GM12892 (cell line): ENCODE measurements at places on chromosomes 2 and 18.

DNA sequence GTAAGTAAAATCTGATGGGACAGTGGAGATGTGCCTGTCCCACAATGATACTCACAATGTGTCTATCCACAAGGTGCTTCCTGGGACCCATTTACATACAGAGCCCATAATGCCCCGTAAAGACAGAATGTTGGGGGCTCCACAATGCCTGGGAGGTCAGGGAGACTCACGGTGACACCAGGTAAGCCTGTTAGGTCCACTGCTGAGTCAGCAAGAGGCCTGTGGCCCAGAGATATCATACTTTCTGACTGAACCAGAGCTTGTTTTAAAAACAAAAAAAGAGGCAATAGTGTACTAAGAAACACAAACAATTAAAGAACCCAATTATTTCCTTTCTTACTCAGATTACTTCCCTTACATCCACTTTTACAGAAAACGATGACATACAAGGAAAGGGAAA, 771.1 kb upstream of the ID2 start:
- DNase-seq: no peak

- no peak for DNase-seq
These were observed 16.6 kb upstream of the NPAS2 start for GRCh38 chr2:100803334-100803733.

DNA sequence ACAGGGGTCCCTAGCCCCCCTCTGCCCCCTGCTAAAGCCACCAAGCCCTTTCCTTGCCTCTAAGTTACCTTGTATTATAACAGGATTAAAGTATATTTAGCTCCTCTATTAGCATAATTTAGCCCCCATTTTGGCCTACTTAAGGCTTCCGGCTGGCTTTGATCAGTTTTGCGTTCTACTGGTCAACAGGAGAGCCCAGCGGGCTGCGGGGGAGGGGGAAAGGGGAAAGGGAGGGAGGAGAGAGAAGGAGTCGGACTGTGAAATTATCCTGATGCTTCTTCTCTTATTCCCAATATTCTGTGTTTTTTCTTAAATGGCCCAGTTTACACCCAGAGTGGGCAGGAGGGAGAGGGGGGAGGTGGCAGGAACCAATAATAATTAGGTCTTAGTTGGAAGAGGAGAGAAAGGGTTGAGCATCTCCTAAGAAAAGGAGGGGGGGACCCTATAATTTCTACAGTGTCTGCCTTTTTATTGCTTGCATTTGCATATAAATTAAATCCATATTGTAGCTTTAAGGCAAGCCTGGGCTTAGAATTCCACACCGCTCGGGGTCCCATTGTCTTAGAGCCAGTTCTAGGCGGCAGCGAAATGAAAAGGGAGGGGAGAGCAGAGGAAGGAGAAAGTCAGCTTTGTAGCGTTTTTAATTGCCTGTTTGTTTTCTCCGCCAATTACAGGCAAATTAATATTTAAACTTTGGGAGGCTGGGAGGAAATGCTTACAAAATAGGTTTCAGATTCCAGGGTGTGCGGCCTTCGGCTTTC, 39.6 kb downstream of the EN1 start:
- no peak for DNase-seq

DNA sequence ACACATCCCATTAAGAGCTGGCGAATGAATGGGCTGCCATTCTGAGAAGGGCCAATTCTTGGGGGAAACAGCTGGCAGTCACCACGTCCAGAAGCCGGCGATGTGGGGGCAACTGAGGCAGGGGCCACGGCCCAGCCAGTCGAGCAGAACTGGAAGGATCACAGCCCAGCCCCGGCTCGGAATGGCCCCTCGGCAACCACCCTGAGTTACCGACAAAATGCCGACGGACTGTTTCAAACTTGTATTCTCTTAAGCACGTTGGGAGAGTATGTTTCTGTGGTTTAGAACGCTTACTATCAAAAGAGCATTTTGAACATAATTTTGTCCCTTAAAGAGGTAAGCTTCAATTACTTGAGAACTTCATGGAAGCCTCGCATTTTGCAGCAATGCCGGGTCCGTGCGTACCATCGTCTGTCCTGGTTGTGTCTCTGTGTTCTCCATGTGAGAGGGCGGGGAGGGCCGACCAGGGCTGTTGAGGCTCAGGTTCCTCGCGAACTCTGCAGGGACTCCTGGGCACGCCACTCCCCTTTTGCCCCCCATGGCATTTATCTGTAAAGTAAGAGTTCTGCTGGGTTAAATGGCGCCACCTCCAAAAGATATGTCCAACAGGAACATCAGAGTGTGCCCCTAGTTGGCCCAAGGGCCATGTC, 155.9 kb downstream of the TWIST2 start:
- DNase-seq: no peak

DNA sequence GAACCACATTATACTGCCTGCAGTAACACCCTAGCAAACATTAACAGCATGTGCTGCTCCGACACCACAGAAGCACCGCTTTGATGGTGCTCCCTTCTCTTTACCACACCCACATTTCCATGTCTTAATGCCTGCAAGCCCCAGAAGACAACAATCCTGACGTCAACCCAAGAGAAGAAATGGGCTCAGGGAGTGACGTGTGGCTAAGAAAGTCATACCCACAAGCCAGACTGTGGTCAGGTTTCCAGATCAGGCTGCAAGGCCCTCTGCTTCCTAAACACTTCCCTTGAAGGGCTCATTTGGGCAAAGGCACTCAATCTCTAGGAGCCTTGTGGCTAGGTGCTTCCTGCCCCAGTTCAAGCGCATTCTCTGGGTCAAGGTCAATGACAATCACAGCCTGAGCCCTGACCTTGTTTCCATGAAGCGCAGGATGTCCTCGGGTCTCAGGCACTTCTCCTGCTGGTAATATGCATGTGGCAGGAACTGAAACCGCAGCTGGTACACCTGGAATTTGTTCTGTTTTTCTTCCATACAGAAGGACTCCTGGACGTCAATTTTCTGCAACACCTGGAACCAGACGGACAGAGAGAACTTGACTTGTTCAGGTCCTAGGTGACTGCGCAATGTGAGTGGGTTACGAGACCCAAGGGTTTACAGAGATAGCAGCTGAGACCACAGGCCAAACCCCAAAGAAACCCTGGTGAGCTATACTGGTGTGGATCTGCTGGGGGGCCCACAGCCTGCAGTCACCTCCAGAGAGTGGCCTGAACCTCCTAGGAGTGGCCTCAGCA, 67.2 kb downstream of the POLR1A start:
- DNase-seq: no peak

DNA sequence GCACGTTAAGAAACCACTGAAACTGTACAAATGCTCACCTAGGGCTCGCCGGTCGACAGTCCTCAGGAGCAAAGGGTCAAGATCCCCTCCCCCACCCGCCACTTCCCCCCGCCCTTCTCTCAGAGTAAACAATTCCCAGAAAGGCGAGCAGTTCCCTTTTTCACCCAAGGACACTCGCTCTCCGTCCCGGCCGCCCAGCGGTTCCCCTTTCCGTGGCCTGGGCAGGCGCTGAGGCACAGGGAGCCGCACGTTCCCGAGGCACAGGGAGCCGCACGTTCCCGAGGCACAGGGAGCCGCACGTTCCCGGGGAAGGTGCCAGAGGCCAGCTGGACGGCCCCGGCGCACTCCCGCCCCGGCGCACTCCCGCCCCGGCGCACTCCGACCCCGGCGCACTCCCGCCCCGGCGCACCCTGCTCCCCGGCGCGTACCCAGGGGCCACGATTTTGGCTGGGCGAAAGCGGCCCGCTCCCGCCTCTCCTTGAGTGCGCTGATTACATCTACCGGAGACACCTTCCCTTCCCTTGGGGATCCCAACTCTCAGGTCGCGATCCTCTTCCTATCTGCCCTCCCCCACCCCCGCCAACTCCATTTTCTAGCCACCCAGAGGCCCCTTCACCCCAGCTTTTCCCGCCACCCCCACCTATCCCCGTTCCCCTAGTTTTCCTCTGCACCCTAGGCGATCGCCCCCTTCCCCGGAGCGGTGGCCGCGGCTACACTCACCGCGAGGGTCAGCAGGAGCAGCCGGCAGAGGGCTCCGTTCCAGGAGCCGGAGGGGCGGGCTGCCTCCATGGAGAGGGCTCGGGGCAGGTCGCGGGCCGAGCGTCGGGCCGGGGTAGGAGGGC, 817 bp downstream of the DSC2 start:
- DNase-seq: no peak

DNA sequence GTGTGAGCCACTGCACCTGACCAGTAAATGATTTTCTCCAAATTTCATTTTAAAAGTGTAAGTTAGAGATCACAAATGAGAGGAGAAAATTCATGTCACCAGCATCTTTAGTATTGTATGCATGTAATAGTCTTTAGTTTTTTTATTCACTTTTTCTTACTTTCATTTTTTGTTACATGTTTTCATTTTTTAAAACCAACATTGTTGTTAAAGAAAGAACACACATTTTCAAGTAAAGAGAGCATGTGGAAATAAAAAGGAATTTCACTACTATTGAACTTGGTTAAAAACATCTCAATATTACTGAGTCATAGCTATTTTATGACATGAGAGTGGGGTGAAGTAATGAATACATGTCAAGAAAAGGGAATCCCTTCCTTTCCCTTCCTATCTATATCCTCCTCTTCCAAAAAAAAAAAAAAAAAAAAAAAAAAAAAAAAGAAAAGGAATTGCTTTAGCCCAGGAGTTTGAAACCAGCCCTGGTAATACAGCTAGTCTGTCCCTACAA, 29.1 kb upstream of the PMAIP1 start:
- no peak for DNase-seq

DNA sequence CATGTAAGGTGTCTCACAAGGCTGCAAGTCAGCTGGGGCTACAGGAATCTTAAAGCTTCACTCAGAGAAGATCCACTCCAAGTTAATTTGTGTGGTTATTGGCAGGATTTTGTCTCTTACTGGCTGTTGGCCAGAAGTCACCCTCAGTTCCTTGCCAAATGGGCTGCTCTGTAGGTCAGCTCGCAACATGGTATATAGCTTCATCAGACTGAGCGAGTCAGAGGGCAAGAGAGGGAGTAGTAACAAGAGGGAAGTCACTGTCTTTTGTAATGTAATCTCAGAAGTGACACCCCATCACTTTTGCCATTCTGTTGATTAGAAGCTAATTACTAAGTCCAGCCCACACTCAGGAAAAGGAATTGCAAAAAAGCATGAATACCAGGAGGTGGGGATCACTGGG, 119.5 kb downstream of the LRRTM1 start:
- no peak for DNase-seq

DNA sequence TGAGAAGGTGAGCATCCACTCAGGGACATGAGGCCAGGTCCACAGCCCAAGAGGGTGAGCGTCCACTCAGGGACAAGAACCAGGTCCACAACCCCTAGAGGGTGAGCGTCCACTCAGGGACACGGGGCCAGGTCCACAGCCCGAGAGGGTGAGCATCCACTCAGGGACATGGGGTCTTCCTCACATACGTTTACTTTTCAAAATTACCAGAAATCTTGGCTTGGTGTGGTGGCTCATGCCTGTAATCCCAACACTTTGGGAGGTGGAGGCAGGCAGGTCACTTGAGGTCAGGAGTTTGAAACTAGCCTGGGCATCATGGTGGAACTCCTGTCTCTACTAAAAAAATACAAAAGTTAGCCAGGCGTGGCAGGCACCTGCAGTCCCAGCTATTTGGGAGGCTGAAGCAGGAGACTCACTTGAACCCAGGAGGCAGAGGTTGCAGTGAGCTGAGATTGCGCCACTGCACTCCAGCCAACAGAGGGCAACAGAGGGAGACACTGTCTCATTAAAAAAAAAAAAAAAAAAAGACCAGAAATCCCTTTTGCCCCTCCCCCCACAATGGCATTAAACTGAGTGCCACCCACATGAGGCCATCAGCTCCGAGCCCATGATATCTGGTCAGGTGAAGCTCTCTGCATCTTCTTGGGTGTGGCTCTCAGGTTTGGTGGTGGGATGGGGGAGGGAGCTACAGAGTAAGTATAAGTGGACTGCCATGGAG, 9.0 kb upstream of the MBP start:
- DNase-seq: no peak

DNA sequence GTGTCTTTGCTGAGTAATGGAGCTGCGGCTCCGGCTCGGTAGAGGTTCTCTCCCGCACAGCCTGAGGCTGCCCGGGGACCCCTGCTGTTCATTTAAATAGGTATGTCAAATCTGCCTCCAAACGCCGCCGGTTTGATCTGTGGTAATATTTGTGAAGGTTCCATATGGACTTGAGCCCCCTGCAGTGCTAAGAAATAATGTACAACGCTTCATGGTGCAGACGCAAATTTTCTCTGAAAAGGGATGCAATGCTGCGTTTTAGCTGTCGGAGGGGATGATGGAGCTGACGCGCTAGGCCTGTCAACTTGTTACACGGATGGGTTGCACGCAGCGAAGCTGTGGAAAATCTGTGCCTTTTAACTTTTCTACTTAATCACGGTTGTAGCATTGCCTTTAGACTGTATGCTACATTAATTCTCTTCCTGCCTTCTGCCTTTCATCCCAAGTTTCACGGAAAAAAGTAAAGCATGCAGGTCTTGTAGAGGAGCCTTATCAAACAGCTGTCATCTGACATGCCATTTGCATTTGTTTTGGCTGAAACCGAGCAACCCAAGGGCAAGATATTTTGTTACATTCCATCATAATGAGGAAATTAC, 43.2 kb downstream of the MRPS9 start:
- DNase-seq: no peak

DNA sequence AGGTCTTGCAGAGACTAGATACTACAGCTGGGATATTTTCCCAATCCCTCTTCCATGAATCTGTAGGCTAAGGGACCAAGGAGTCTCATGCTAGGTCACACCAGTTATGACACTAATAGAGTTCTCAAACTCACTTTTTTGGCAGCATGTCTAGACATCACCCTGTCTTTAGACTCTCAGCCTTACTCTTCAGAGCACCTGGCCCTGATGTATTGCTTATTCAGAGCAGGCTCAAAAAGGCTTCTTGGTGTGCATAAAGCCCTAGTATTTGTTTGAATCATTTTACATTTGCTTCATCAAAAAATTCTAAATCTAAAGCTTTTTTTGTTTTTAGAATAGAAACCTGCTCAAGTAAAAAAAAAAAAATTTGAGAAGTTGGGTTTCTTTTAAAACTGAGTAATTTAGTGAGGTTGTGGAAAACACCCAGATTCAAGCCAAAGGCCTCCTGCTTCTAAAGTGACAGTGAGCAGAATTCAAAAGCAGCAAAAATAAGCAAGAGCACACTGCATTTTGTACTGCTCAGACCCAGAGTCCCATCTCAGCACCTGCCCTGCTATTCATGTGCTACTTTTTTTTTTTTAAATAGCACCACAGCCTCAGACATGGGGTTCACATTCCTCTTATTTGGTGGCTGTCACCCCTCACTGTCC, 18.0 kb upstream of the DNAH6 start:
- no peak for DNase-seq

GRCh38 chr2:149050188-149050587, 11.7 kb downstream of the LYPD6B start:
- no peak for DNase-seq
